ENCODE measurements at places on chromosomes 4 and X.
A peak's percentile ranks its signal among the peaks of the same experiment; 100 is the strongest.

DNA sequence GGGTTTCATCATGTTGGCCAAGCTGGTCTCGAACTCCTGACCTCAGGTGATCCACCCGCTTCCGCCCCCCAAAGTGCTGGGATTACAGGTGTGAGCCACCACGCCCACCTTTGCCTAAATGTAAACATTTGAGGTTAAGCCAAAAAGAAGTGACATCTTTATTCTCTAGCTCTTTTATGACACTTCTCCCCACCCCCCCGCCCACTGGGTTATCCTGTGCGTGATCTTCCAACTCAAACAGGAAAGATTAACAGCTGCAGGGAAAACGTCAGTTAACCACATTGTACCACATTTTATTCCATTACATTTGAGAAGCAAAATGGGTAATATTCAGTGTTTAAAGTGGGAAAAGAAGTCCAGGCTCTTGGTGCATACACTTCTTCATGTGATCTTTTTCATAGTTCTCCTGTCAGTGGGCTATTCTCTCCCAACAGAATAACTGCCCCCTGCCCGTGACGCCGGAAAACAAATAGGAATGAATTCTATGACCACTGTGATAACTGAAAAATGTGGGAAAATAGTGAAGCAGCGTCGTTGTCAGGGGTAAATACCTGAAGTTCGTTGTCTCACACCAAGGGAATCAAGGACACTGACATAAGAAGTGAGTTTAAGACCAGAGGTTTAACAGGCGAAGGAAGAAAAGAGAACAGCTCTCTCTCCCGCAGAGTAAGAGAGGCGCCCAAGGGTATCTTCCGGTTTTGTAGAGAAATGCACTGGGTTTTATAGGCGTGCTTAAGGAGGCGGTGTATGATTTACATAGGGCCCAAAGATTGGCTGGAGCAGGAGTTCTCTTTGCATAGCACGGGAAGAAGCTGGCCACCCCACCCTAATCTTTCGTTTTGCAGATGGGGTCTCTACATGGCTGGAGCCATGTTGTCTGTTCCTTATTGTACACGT lies 9.7 kb upstream of the SRD5A3 start:
- DNase-seq = no peak

GRCh38 chr4:120317713-120318112 lies 251.1 kb upstream of the MAD2L1 start:
- DNase-seq = no peak

DNA sequence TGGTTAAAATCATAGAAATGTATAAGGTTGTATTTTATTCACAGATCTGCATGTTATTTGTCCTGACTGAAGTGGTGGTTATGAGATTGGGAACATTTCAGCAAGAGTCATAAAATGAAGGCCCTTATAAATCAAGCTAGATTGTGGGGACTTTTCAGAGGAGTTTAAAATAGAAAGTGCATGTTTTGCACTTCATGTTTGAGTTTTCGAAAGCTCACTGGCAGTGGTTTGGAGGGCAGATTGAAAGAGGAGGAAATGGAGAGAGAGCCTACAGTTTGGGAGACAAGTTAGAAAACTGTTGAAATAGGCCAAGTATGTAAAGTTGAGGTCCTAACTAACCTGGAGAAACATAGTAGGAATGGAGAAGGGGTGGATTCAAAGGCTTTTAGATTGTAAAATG lies 124.9 kb downstream of the KDM6A start:
- DNase-seq = no peak

DNA sequence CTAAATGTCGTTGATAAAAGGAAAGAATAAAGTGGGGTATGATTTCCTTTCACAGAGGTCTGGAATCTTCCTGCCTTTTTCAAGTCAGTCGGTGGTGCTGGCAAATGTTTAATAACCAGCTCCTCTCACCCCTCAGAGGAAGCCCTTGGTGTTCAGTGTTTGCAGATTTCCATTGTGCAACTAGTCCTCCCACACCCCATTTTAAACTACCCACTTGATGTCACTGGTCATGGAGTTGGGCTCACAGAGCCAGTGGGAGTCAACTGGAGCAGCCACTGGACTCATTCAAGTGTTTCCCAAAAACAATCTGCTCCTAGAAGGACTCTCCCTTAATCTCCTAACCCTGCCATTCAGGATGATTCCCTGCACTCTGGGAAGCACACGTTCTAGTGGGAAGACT lies 149.2 kb downstream of the PTTG2 start:
- DNase-seq = no peak

GRCh38 chr4:145132511-145133098 lies 34.5 kb downstream of the ABCE1 start:
- DNase-seq = no peak

GRCh38 chrX:33721927-33722326 lies 410.2 kb downstream of the FAM47A start:
- DNase-seq = no peak

GRCh38 chrX:7771788-7772438 lies 71.1 kb upstream of the VCX start:
- no peak for DNase-seq

GRCh38 chr4:13542577-13543031 lies 1.7 kb downstream of the NKX3-2 start:
- DNase-seq = no peak

GRCh38 chr4:14800977-14801376 lies 201.3 kb upstream of the CPEB2 start:
- no peak for DNase-seq

DNA sequence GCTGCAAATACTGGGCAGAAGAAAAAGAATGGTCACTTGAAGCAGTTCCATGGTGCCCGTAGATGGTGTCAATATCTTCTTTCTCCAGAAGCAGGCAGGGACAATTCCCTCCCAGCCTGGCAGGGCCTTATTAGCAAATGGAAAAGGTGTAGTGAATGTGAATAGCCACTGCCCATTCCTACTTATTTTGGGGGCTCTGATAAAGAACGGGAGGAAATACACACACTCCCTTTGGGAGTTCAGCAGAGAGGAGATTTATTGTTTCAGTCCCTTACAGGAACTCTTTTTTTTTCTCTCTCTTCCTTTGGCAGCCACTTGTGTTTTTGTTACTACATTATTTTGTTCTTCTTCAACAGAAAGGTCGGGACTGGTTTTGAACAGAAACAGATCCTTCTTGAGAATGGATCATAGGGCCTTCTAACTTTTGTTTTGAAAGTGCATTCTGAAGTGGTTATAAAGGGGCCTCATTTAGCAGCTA lies at the start of gene EMCN:
Gene EMCN (minus strand): TSS at position 159 of the 478 bp plus-strand sequence. CDS start 108 bp downstream, at position 51.
- DNase-seq = peak; percentile 14

GRCh38 chr4:73311428-73311827 lies 52.8 kb upstream of the ANKRD17 start:
- DNase-seq = peak; percentile 40

DNA sequence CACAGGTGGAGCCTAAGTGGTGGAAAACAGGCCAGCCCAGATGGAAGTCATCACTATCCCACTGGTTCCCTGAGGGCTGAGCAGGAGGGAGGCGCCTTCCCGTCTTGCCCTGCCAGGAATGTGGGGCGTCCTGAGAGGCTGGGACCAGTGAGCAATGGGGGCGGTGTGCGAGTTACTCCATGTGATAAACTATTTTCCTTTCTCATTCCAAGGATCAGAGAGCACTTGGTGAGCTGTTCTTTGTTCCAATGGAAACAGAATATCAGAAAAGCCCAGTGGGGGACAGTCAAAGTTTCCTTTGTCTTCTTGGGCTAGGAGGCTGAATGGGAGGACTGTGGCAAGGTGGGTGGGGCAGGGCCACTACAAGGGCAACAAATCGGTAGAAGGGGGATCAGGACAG lies 86.2 kb downstream of the NHSL2 start:
- peak; percentile 64 for DNase-seq

GRCh38 chr4:78520808-78521226 lies 30.8 kb upstream of the ANXA3 start:
- peak; percentile 44 for DNase-seq

DNA sequence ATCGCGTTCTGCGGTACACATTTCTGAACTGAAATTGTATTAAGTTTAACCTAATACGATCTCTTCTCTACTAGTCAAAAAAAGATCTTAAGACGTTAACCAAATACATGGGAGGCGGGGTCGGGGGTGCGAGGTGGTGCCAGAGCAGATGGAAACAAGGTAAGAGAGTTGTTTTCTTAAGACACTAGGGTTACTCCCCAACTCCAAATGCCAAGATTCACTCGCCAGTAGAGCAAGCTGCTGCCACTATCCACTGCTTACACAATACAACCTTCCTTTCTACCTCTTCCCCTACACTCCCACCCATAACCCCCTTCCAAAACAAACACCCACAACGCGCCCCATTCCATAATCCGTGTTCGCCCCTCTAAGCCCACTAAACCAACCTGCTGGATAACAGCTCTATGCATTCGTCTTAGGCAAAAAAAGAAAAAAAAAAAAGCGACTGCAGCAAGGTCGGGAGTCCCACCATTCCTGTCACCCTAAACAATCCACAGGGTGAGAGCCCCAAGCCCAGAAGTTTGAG lies 1.3 kb downstream of the LCORL start:
- DNase-seq = no peak

GRCh38 chr4:55032788-55033187 lies 92.6 kb downstream of the KDR start:
- DNase-seq = no peak

- DNase-seq = no peak
Measured at GRCh38 chr4:147594107-147594506, 23.1 kb upstream of the TMEM184C start.

DNA sequence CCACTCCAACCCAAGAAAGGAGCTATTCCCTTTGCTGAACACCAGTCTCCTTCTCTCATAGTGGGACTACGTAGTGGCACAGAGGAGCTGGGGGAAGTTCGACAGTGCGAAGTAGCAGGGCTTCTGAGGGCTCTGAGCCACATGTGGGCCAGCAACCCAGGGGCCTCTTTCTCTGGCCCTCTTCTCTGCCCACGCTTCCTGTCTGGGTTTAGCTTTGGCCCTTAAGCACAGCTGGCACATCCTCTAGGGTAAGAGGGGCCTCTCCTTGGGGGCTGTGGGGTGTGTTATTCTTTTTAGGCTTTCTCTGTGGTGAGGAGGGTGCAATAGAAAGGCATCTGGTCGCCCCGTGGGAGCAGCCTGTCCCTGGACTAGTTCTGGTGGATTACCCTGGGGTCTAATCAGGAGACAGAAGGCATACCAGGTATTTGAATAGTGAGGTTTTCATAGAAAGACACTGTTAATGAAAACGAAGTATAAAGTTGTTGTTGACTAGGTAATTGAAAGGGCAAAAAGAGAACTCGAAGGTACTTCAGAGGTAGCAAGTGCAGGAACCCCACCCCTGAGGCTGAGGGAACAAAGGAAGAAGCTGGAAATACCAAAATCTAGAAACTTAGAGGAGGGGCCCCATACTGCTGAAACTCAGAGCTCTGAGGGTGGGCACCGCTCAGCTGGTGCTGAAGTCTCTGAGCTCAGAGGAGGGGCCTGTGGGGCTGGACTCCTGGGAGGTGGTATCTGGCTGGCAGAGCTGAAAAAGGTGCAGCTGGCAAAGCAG lies 151.9 kb upstream of the RPS6KA3 start:
- no peak for DNase-seq

DNA sequence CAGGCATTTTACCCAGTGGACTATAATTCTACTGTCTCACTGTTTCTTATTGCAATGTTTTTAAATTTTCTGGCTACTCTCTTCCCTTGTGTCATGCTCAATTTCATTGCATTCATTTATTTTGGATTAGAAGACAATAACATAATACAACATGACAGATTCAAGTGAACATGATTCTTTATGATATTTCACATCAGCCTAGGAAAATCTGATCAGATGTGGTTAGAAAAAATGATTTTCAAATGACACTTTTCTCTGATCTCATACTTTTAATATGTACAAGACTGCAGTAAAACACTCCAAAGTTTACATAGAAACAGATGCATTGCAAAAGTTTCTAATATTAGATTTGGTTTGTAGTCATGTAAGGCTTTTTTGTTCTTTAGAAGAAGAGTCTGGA lies 586.0 kb downstream of the ACTRT1 start:
- no peak for DNase-seq

GRCh38 chr4:5941601-5942000 lies 48.7 kb upstream of the CRMP1 start:
- DNase-seq = no peak

DNA sequence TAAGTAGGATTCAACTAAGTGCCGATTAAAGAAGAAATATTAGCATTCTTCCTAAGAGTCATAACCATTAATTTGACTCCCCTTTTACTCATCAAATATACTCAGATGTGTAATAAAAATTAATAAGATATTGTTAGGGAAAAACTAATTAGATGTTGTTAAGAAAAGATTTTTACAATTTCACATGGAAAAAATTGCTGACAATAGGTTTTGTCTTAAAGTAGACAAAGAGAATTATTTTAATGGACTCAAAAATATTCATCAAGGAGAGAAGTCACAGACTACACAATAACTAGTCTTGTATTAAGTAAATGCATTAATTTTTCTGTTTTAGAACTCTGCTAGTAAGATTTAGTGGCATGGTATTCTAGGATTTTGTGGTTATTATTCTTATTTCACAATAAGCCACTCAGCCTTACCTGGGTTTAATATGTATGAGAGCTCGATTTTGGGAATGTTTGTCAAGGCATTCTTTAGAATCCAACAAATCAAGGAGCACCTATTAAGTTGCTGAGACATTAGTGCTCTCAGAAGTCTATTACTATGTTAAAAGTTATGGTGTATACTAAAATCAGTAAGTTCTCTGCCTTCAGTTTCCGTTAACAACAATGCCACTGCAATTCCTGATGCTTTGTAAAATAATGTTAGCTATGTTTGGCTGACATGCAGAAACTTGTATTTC lies 110.2 kb upstream of the UGT8 start:
- DNase-seq = no peak

DNA sequence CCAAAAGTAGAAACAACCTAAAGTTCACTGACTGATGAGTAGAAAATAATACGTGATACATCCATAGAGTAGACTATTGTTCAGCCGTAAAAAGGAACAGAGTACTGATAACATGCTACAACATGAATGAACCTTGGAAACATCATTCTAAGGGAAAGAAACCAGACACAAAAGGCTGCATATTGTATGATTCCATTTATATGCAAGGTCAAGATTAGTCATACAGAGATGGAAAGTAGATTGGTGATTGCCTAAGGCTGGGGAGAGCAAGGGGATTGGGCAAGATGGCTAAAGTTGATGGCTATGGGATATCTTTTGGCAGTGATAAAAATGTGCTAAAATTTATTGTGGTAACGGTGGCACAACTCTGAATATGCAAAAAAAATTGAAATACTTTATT lies 209.1 kb downstream of the RELL1 start:
- DNase-seq = no peak

DNA sequence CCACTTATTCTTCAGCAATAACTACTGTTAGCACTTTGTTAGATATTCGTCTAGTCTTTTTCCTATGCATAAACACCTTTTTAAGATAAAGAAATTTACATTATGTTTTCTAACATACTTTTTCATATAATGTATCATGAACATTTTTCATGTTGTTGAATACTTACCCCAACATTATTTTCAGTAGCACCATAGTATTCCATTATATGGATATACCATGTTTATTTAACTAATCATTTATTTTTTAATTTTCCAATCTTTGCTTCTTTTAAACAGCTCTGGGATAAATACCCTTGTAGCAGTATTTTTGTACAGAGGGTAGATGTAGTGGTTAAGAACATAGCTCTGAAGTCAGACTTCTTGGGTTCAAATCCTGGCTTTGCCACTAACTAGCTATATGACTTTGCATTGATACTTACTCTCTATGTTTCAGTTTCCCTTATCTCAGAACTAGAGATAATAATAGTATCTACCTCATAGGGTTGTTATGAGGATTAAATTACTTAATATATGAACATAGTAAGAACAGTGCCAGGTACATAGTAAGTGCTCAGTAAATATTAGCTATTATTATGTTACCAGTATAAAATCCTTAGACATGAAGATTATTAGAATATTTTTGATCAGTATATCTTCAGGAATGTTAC lies 11.3 kb downstream of the EXOC1 start:
- DNase-seq = no peak
